ENCODE measurements at places on chromosomes 13 and 19.

GRCh38 chr19:5003781-5004180, 34.9 kb downstream of the KDM4B start:
- no peak for DNase-seq

- DNase-seq: peak; percentile 13
Measured at GRCh38 chr13:20901668-20902437, 693 bp downstream of the XPO4 start.

- no peak for DNase-seq
Measured at GRCh38 chr19:6109947-6110346, 353 bp downstream of the RFX2 start.

DNA sequence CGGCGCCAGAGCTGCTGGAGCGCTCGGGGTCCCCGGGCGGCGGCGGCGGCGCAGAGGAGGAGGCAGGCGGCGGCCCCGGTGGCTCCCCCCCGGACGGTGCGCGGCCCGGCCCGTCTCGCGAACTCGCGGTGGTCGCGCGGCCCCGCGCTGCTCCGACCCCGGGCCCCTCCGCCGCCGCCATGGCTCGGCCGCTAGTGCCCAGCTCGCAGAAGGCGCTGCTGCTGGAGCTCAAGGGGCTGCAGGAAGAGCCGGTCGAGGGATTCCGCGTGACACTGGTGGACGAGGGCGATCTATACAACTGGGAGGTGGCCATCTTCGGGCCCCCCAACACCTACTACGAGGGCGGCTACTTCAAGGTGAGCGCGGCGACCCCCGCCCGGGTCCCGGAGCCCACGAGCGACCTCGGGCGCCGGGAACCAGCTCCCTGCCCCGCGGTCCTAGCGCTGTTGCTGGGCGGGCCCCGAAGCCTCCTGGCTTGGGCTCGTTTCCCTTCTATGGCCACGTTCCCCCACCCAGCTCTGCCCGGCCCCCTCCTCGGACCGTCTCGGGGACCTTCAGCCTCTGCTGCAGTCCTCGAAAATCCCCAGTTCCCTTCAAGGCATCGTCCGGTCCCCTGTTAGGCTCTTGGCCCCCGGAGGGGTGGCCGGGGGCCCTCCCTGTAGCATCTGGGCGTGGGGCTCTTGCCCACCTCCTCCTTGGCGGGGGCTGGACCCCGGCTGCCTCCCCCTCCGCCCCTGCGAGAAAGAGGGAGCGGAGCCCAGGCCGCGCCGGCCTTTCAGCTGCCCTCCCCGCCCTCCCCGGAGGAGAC, at the start of gene CDC34:
Gene CDC34, plus strand, starts transcription at position 8 of the 808 bp plus-strand sequence. Its CDS starts 172 bp downstream, at position 180.
- no peak for DNase-seq

GRCh38 chr19:3266792-3267514, 42.5 kb downstream of the CELF5 start:
- no peak for DNase-seq

DNA sequence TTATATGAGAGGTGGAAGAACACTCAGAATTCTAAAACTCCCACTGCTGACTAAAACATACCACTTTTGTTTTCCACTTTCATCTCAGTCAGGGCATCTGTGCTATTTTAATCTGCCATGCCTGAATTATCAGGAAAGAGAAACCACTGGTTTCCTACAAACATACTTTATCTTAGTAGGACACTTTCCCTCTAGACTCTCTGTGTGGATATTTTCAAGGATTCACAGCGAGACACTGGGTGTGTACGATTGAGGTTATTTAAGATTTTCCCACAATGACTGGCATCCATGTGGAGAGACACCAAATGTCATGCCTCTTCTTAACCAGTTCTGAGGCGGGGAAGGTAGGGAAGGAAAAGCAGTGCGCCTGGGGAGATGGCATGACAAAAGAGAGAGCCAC, 212.2 kb downstream of the ENOX1 start:
- no peak for DNase-seq

DNA sequence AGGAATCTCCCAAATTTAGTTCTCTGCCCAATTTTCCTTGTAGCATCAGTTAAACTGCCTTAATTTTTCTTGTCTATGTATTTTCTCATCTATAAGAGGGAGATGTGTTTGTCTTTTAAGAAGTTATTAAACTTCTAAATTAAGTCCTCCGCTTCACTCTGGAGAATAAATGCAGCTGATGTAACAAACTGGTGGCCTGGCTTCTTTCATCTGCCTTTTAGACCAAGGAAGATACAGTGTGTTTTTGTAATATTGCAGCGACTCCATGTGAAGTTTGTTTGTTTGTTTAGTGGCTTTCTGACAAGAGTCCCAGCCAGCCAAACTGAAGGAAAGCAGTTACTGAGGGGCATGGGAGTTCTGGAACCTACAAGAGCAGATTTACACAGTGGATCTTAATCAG, 56.4 kb downstream of the KLF12 start:
- no peak for DNase-seq

DNA sequence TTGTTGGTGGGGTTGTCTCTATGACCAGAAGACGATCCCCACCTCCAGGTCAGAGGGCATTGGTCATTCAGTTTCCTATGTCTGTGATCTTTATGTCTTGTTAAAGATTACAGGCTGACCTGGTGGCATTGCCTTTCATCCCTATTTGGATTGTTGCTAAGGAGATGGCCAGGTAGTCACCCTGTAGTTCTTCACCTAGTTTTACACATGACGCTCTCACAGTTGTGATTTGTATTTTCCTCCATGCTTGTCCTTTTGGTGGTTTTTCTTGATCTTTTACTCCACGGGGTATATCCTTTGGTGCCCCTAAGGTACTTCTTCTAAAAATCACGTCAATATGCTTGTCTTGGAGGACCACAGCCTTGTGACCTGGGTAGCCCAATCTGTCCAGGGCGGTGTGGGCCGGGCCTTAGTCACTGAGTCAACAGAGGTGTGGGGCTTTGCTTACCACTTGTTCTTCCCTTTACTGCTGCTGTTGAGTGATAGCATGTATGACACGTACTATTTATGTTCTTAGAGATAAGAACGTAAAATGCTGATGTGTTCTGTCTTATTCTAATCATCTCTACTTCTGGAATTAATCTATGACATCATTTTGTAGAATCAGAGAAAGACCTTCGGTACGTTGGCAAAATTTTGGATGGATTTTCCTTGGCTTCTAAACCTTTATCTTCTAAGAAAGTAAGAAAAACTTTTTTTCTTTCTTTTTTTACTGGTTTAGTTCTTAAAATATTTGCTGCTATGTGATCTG, 20.1 kb downstream of the GPATCH1 start:
- DNase-seq: no peak

DNA sequence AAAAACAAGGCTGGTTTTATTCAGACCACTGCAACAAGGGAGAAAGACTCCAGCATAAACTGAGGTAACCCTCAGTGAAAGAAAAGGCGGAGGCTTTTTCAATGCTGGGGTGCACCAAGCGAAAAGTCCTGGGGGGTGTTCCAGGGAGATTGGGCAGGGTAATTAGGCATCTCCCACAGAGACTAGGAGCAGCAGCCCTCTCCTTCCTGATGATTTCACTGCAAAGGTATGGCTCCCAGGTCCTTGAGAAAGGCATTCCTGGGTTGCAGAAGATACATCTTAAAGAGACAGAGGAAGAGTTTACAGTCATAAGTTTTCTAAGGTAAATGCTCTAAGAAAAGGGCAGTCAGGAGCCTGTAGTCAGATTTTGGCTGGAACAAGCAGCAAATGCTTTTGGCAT, 412.0 kb downstream of the FOXO1 start:
- DNase-seq: no peak

DNA sequence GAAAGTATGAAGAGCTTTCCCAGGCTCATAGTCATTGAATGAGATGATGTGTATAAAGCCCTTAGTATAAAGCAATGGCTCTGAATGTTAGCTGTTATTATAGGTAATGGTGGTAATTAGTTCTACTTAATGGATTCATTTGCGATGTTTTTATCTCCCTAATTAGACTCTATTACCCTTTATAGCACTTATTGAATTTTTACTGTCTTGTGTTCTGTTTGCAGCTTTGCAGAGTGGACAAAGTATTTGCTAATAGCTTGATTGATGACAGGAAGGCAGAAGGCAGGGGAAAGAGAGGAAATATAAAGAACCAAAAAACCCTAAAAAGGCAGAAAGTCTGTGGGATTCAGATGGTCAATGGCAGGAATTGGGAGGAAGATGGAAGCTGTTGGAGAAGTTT, 524.4 kb upstream of the SPRY2 start:
- no peak for DNase-seq

DNA sequence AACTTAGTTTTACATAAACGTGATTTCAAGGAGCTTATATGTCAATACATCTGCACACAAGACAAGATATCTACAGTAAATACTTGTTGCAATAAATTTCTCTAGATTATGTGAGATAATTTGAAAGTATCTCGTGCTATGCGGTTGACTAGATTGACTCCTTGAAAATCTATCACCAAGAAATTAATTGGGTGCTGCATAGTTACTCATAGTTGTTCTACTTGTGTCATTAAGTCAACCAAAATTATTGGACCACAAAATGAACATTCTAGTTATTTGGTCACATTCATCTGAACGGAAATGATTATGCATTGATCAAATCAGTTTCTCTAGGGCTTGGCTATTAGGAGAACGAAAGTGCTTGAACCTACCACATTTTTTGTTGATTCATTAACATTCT, 2291.5 kb downstream of the PCDH9 start:
- no peak for DNase-seq

DNA sequence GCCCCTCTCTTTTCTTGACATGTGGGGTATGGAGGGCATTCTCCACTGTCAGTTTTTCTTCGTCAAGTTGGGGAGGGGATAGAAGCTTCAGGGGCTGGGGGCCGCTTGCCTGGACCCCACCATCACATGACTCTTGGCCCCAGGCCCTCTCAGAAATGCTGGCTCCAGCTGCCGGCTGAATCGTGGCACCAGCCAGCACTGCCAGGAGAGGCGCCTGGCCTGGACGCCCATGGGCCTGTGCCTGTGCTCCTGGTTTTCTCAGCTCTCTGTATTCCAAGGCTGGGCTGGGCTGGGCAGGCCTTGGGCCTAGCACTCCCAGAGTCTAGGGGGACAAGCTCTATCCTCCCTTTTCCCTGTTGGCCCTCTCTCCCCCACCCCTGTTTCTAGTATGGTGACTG, 38.6 kb downstream of the LYL1 start:
- no peak for DNase-seq

- no peak for DNase-seq
Measured at GRCh38 chr13:79710376-79710775, 229.4 kb downstream of the NDFIP2 start.

DNA sequence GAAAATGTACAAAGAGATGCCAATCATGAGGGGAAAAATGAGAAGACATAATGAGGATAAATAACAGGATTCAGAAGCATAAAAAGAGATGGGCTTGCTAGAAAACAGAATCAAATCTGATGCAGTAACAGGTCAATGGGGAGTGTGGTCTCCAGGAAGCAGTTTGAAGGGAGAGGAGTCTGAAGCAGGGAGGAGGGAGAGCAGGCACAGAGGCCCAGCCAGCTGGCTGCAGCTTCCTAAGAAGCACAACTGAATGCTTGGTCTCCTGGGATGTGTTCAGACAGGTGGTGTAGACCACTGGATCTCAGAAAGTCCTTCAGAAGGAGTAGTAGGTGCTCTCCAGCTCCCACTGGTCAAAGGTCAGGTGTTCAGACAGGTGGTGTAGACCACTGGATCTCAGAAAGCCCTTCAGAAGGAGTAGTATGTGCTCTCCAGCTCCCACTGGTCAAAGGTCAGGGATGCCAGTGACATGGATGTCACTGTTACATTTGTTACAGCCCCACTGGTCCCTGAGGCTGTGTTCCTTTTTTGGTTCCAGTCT, 68.3 kb upstream of the UBAC2 start:
- DNase-seq: no peak

- DNase-seq: no peak
Measured at GRCh38 chr19:47357788-47358680, 8.9 kb downstream of the DHX34 start.

DNA sequence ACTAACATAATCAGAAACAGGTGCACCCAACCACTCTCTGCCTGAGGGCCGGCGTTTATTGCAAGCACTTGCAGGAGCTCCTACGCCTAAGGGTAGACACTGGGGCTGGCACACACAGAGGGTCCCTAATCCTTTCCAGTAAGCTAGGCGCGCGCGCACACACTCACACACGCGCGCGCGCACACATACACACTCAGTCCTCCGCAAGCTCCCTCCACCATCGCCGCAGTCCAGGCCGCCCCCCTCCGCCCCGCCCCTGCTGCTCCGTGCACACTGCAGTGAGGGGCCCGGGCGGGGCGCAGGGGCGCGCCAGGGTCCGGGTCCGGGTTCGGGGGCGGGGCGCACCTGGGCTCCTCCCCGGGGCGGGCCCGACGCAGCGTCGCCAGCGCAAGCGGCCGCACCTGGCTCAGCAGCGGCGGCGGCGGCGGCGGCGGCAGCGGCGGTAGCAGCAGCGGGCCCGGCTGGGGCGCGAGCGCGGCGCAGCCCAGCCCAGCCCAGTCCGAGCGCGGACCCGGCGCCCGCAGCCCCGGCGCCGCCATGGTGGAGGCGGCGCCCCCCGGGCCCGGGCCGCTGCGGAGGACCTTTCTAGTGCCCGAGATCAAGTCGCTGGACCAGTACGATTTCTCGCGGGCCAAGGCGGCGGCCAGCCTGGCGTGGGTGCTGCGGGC, at the start of gene CAMSAP3:
Gene CAMSAP3, plus strand, starts transcription at position 398 of the 668 bp plus-strand sequence. Its CDS starts 140 bp downstream, at position 538.
- peak; percentile 31 for DNase-seq

- DNase-seq: no peak
Measured at GRCh38 chr19:32917616-32917996, 48.0 kb upstream of the SLC7A9 start.

DNA sequence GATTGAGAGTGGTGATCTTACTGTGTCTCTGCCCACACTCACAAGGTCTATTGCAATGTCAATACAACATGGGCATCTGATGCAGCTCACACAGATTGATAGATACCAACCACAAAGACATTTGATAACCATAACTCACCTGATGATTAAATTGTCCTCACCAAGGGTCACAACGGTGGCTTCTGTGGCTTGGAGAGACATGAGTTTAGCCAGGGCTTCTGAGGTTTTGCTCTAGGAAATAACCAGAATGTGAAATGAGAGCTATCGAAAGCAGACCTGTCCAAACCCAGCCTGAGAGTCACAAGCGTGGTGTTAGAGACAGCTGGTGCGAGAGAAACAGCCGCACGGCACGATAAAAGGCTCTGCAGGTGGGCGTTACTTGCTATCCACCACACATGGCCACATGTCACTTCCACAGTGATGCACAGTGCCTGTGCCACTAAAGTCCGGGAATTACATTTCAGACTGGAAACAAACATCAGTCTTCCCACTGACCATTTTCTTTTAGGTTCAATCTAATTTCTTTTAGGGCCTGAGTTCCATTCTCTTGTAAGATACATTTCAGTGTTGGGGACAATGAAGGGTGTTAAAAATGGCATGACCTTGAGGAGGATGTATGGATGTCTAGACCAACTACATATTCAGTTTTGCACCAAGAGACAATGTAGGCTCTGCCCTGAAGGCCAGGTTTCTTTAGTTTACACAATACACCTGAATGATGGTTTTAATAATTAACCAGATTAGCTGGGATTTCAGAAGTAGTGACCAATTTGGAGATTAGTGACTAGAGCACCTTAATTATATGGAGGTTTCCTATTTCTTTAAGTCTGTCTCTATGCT, 53.7 kb downstream of the ATP7B start:
- no peak for DNase-seq

- DNase-seq: no peak
Measured at GRCh38 chr19:29079356-29080032, 133.5 kb downstream of the UQCRFS1 start.

- no peak for DNase-seq
Measured at GRCh38 chr19:13002166-13002898, 7.1 kb downstream of the NFIX start.
